ENCODE measurements at places on chromosomes 2 and 18.

- DNase-seq: no peak
These were observed 223.6 kb upstream of the SIX2 start for GRCh38 chr2:45232818-45233217.

DNA sequence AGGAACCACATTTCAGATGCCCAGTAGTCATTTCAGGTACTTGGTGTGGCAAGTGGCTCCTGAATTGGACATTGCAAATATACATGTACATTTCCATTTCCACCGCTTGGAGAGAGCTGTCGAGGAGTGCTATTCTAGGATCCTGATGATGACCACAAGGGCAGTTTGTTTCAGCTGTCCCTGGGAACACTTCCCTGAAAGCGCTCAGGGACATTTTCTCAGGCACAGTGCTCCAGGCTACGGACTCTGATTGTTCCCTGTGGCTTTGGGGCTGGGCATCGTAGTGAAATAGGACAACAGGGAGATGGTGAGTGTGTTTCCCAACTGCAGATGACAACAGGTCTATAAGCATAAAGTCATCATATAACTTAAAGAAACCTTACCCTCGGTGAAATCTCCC is 3.1 kb downstream of the DBI start:
- DNase-seq: no peak

- DNase-seq: no peak
These were observed 271.8 kb upstream of the FANCL start for GRCh38 chr2:58512878-58513277.

GRCh38 chr2:36538335-36538734 is 59.6 kb downstream of the FEZ2 start:
- DNase-seq: no peak

DNA sequence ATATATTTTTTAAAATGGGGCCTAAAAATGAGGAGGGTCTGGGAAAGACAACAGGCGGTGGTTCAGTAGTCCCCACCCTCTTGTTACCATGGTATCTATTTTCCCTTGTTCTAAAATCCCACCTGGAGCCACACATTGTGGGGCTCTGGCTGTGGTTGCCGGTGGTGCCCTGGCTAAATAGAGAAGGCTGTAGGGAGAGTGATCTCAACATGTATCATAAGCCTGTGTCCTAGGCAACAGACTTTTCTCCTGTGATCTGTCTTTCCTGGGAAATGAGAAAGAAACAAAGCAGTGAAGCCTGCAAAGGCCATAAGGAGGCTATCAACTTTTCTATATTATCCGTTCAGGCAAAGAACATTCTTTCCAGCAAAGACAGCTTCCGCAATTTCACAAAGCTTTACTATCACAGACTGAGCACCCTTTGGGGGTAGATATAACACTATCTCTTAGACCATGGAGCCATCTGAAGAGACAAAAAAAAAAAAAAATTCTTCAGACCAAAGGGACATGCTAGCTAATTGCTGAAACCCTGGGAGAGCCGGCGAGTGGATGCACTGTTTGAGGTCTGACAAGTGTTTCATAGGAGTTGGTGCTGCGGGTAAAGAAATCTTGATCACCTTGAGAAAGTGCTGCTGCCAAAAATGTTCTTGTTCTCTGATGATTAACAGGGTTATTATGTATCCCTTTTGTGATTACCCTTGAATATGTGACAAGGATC is 879.2 kb upstream of the DDX18 start:
- DNase-seq: no peak

- no peak for DNase-seq
These were observed 127.5 kb upstream of the TTC39C start for GRCh38 chr18:23887035-23887434.

DNA sequence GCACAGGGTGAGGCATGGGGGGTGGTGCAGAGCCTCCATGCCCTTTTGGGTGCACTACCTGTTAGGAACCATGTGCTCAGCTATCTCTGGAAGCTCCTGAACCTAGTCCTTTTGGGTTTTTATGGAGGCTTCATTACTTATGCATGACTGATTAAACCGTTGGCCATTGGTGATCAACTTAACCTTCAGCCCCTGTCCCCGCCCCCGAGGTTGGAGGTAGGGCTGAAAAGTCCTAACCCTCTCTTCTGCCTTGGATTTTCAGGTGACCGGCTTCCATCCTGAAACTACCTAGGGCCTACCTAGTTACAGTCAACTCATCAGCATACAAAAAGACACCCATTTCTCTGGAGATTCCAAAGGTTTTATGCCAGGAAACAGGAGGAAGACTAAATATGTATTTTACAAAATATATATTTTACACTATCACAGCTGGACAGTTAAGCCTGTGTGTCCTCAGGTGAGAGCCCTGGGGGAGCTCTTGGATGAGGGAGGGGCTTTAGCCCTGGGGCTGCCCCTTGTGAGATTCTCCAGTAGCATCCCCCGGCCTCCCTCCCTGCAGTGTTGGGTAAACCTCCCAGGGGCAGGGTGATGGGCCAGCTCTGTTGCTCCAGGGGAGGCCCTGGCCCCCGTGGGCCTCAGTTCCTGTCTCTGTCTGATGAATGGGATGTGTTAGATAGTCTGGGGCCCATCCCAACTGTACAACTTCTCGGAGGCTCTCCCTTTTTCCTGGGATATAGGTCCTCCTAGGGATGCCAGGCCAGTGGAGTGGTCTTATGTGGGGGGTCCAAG is 24.1 kb downstream of the GLI2 start:
- DNase-seq: no peak

GRCh38 chr2:105785095-105785847 is 40.6 kb downstream of the NCK2 start:
- no peak for DNase-seq

GRCh38 chr2:2271469-2271941 is 59.6 kb downstream of the MYT1L start:
- DNase-seq: no peak

GRCh38 chr2:217791551-217791950 is 211.2 kb downstream of the TNS1 start:
- DNase-seq: no peak

- DNase-seq: peak; percentile 76
These were observed 3.5 kb downstream of the CNDP2 start for GRCh38 chr18:74499633-74500032.

DNA sequence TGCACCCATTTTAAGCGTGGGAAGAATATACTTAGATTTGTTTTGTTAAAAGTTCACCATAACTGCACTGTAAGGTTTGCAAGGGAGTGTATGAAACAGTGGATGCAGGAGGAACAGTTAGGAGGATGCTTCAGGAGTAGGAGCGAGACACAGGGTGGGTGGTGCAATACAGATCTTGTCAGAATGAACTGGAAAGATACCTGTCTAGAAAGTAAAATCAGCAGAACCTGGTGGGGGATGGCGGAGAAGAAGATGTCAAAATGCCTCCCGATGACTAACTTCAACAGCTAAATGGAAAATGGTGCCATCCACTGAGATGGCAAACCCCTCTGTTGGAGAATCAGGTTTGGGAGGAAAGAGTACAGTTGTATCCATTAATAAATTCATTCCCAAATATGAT is 18.2 kb downstream of the LANCL1 start:
- no peak for DNase-seq

GRCh38 chr2:50658883-50659282 is 373.0 kb downstream of the NRXN1 start:
- no peak for DNase-seq

DNA sequence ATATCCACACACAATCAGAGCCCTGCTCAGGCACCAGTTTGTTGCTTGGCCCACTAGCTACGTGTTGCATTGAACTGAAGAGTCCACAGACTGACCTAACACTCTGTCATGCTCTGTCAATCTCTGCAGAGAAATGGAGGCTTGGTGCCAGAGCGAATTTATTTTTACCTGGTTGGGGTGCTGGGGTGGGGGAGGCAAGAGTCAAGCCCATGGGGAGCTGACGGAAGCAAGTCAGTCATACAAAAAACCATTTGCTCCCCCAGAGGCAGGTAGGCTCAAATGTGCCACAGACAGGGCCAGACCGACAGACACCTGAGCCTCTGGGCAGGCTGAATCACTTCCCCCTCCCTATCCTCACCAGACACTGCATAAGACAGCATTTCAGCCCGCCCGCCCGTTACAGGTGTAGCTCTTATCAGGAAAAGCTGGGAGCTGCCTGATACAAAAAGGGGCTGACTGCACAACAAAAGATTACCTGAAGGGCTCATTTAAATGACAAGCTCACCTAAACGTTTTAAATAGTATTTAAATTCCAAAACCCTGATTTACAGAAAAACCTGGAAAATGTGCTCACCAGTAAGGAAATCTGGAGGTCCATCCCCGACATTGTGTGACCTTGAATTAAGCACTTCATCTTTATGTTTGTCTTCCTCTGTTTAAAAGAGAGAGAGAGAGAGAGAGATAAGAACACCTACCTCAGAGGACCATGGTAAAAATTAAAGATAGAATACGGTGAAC is 2.1 kb upstream of the PCBP1 start:
- peak; percentile 75 for DNase-seq
